MV-4-11 (cell line): ENCODE measurements at places on chromosomes 12 and 14.

DNA sequence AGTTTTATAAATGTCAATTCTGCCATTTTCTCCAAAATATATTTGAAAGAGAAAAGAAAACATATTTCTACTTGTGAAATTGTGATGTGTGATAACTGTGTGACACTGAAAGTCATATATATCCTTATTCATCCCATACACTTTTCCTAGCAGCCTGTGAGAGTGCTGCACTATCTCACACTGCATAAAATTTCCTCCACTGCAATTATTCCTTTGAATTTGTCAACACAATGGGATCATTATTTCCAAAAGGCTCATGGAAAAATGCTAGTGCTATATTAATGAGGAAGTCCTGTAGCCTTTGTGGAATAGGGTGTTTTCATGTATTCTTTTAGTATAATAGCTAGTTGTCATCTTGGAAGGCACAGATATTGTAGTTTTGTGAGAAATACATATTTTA lies 504.1 kb downstream of the RPL10L start:
- no peak for DNase-seq

- no peak for DNase-seq
These were observed 239.1 kb downstream of the FOXG1 start for GRCh38 chr14:29005647-29006046.

- DNase-seq: no peak
These were observed 234.4 kb downstream of the SEC23A start for GRCh38 chr14:38868399-38869290.

GRCh38 chr14:105629886-105630215 lies 103.5 kb downstream of the TMEM121 start:
- no peak for DNase-seq

DNA sequence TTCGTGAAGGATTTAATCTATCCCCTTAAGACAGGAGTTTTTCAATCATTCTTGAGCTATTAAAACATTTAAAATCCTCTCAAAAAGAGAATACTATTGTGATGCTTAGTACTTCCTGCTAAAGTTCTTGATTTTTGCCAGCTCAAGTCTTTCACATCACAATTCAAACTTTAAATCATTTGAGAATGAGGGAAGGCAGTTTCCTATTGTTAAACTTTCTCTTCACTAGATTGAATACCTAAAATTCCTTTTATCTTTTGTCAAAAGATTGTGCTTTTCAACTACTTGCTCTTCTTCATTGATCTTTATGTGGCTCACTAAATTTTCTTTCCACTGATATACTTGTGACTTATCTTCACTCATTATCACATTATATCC lies 44.1 kb downstream of the ABCD2 start:
- no peak for DNase-seq

- no peak for DNase-seq
These were observed 19.4 kb downstream of the B4GALNT3 start for GRCh38 chr12:479161-479560.

- DNase-seq: no peak
These were observed 89.6 kb downstream of the TMEM132C start for GRCh38 chr12:128356547-128356946.

- peak; percentile 9 for DNase-seq
These were observed 580.2 kb downstream of the ETNK1 start for GRCh38 chr12:23204933-23205778.
